Activated CD4-positive, alpha-beta T cell treated with anti-CD3 and anti-CD28 coated beads, Interleukin-2, amount 10 ng/mL, durations not matched to agents 7 days and 5 days (primary cell): ENCODE measurements at places on chromosomes 4 and X. TPM values are rescaled to one million over a fixed set of nuclear protein-coding genes. Genes with fewer than 3 reads are reported as not detected.

The CT45A10 gene
- not detected for total RNA-seq

The SPANXN4 gene
- total RNA-seq, result not detected

The RAB40AL gene
- total RNA-seq, result 0.25 TPM

The GRIPAP1 gene
- 73.2 TPM for total RNA-seq

The CXCR3 gene
- 73.5 TPM for total RNA-seq

DNA sequence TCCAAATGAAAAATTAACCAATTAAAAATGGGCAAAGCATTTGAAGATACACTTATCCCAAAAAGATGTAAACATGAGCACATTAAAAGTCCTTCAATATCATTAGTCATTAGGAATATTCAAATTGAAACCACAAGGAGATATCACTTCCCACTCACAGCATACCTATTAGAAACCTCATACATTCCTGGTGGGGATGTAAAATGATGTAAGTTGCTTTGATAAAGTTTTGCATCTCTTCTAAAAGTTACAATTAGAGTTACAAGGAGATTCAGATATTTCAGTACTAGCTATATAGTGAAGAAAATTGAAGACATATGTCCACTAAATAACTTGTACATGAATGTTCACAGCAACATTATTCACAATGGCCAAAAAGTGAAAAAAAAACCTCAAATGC, 1109.3 kb upstream of the LCORL start:
- H3K27me3 ChIP-seq, result no peaks in the 10 kb centered on the region
- no peak overlapping the region for H3K4me3 ChIP-seq
- DNase-seq, result no peak
- H3K4me1 ChIP-seq, result no peaks in the 10 kb centered on the region
- no peaks in the 10 kb centered on the region for H3K36me3 ChIP-seq
- no peak overlapping the region for H3K27ac ChIP-seq

The GLRB gene
- not detected for total RNA-seq

The P2RY8 gene
- total RNA-seq, result 107 TPM

The SYTL5 gene
- not detected for total RNA-seq
